ENCODE measurements at places on chromosomes 13 and 19. TPM values are rescaled to one million over a fixed set of nuclear protein-coding genes. Genes with fewer than 3 reads are reported as not detected.

The RNASEH2A gene
- total RNA-seq: 8.3 TPM

The ATP4B gene
- total RNA-seq: not detected

The MUC16 gene
- not detected for total RNA-seq

The CEACAM16 gene
- total RNA-seq: under 0.01 TPM

The DLL3 gene
- total RNA-seq: not detected

The ARHGAP35 gene
- total RNA-seq: 76.0 TPM
